EH (cell line): ENCODE measurements at places on chromosomes 7 and 10.

- no peak for DNase-seq
Observed at GRCh38 chr10:12448340-12448728, 99.0 kb downstream of the CAMK1D start.

GRCh38 chr7:132492823-132493445 is 83.3 kb downstream of the PLXNA4 start:
- DNase-seq, result no peak

DNA sequence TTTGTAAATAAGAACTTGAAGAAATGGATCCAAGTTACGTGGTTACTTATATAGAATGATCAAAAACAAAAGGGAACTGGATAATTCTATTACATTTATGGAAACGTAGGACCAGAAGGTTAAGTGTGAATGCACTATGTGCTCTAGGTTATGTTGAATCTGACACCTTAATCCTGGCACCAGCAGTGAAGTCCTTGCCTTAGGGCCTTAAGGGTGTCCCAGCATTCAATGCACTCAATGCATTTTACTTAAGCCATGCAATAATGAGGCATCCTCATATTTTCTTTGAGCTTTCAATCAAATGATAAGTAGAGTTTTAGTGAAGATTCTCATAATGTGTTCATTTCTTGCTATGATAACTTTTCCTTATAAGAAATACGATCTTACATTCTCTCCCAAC is 178.3 kb upstream of the AGR3 start:
- DNase-seq, result no peak

- peak; percentile 28 for DNase-seq
Observed at GRCh38 chr10:60044242-60044641, 137.9 kb upstream of the CCDC6 start.

GRCh38 chr10:50316695-50317648 is 65.7 kb upstream of the ASAH2 start:
- peak; percentile 28 for DNase-seq

DNA sequence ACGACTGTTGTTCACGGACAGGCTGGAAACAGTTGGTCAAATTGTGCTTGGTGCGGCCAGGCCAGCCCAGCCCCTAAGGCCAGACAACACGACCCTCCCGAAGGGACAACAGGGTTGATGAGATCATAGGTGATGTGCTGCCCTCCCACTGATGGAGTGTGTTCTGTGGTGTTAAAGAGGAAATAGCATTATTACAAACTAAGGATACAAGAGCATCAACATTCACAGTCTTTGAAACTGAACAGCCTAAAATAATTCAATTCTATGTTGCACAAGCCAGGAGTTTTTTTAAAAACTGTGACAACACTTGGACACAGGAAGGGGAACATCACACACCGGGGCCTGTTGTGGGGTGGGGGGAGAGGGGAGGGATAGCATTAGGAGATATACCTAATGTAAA is 87.6 kb downstream of the FAM53B start:
- no peak for DNase-seq

DNA sequence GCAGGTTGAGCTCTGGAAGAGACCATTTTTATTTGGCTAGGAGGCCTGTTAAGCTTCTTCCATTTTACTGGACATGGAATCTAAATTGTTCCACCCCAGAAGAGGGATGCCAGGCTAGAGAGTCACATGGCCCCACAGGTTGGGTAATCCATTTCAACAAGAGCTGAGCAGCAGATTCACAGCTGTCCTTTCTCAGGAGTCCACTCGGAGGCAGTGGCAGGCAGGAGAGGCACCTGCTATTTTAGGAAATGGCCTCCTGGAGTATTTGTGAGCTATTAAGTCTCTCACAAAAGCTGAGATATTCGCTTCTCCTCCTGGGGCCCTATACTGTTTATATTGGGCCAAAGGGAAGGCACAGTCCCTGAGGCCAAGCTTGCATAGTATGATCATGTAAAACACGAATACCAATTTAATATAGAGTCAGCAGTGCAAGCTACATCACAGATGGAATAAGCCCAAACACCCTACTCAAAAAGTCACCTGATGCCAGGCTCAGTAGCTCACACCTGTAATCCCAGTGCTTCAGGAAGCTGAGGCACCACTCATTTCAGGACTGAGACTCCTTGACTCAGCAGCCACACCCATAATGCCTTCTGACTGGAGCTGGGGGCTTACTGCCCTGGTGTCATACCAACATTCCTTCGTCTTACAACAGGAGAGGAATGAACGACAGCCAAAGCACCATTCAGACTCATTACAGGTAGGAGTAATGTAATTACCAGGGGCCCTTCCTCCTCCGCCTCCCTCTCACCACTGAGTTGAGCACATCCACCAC is 124.1 kb downstream of the LMBR1 start:
- DNase-seq, result no peak

- peak; percentile 89 for DNase-seq
Observed at GRCh38 chr7:127437837-127438236, 45.3 kb upstream of the ZNF800 start.

GRCh38 chr7:16027396-16027795 is 340.9 kb upstream of the MEOX2 start:
- no peak for DNase-seq

GRCh38 chr7:101882595-101883564 is 65.5 kb downstream of the CUX1 start:
- DNase-seq, result peak; percentile 100

DNA sequence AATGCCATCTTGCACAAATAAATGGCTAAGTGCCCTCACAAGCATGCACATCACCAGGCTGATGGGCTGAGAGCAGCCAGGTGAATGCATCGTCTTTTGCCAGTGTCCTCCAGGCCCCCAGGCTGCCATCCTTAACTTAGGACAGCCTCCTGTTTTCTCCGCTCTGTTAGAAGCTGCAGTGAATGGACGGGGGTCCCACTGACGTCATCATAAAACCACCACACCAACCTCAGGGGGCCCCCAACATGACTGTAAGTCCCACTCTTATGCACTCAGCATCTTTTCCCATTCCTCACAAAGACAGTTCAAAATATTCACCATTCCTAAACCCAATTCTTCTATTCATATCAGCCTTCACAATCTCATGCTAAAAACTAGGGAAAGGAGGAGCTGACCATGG is 34.4 kb downstream of the GLI3 start:
- no peak for DNase-seq

DNA sequence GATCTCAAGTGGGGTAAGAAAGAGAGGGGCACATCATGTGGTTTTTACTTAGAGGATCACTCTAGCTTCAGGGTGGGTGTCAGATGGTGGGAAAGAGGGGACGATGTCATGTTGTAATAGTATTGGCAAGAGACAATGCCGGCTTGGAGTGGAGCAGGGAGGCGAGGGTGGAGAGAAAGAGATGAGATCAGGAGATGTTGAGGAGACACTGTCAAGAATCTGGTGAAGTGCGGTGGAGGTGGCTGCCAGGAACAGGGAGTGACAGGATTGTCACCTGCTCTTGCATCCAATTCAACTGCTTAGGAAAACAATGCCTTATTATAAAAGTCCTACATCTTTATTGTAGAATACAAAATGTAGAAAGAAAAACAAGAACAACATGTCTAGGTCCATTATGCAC is 63.0 kb upstream of the MKI67 start:
- DNase-seq, result no peak

GRCh38 chr7:157355784-157356511 is 19.1 kb downstream of the DNAJB6 start:
- DNase-seq, result peak; percentile 32

DNA sequence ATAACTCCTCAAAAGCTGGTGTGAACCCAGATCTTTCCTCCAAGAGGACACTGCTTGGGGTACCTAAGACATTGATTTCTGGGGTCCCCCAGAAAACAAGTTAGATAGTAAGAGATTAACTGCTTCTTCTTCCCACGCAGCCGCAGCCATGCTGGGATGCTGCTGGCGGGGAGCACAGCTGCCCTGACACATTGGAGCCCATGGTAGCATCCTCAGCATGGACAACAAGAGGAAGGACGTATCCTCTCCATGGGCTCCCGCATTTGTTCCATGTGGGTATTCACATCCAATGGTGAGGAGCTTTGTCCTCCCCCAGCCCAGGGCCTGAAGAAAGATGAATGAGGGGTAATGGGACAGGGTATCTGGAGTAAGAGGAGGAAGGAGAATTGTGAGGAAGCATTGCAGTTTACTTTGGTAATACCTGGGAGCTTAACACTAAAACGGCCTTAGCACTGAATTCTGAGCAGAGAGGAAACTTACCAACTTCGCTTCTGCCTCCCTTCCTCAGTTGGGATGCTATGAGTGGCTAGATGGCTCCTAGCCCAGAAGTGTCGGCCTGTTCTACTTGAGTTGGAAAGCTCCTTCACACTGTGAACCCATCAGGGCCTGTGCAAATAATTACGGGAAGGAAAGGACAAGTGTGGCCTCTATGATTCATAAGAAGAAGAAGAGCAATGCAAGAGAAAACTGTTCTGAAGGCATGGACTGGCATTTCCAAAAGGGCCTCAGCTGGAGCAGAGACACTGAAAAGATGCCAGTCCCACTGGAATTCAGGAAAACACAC is 43.9 kb downstream of the C10orf120 start:
- no peak for DNase-seq

- no peak for DNase-seq
Observed at GRCh38 chr10:42930516-42931192, 146.2 kb upstream of the RET start.

DNA sequence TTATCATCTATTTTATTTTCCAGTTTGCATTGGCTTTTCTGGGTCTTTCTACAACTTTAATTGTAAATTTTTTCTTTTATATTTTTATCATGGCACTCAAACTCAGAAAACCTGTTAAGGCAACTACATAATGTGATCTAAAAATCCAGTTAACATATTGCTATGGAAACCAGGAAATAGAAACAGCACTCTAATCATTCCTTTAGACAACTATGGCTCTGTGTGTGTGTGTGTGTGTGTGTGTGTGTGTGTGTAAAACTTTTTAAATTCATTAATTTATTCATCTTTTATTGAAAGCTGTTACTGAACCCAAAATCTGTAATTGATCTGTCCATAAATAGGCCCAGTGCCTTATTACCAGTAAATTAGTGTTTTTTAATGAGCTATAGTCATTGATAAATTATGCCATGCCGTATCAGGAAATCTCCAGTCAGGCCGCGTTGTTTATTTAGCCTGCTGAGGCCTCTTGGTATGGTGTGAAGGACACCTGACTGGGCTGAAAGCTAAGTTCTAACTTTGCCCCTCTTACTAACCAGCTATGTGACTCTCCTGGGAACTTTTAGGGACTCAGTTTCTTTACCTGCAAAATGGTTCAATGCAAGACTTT is 1.5 kb upstream of the MET start:
- DNase-seq, result no peak

GRCh38 chr7:143507094-143507518 is 29.4 kb downstream of the TAS2R41 start:
- no peak for DNase-seq

DNA sequence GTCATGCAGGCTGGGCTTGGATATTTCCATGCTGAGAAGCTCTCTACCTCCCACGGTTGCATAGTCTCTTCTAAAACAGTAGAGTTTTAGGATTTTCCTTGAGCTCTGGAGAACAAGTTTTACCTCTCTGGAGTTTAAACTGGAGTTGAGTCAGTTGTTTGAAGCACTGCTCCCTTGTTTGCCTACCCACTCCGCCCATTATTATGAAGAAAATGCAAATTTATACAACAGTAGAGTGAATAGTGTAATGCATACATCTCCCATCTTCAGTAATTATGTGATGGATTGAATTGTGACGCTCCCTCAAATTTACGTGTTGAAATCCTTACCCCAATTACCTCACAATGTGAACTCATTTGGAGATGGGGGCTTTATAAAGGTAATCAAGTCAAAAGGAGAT is 17.2 kb downstream of the EMX2 start:
- DNase-seq, result no peak

DNA sequence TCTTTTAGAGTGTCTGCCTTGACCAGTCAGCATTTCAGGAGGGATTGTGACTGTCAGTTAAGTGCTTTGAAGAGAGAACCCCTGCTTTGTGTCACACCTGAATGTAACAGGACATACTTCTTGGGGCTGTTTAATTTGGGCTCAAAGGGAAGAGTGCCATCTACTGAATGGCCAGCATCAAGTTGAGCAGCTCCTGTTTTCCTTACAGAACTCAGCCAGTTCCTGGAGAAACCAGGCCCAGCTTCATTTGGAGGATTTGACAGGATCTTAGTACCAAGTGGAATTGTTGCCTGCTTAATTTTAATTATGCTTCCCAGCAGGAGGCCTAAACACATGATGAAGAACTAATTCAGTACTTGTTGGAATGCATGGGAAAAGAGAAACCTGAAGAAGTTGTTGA is 8.3 kb downstream of the ADD3 start:
- DNase-seq, result peak; percentile 50

GRCh38 chr10:61974601-61975390 is 73.3 kb downstream of the ARID5B start:
- DNase-seq, result peak; percentile 73

DNA sequence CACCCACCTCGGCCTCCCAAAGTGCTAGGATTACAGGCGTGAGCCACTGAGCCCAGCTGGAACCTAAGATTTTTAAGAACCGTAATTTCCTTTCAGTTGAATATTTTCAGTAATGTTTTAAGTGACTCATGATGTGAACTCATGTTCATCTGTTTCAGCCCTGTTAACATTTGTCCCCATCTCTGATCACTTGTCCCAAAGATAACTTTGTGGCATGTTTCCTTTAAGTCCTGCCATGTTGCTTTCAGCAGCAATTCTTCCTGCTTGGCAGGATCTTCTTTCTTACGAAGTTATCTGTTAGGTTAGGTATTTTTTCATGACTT is 19.3 kb downstream of the ZRANB1 start:
- peak; percentile 30 for DNase-seq

DNA sequence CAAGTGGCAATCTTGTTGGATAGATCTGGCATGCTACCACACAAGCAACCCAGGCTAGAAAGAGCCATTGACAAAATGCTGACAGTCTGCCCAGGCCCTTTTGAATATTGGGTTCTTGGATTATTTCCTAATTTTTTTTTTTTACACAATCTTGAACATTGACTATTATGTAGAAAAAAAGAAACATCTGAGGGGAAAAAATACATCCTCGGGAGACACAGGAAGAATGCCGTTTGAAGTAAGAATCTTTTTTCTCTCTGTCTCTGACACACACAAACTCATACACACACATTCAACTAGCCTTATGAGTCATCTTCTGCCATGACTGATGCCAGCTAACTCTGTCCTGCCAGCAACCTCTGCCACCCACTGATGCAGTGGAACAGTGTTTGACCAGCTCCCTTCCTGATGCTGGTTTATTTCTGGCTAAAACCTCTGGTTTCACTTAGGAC is 47.2 kb downstream of the SORBS1 start:
- peak; percentile 60 for DNase-seq

- peak; percentile 55 for DNase-seq
Observed at GRCh38 chr10:24209946-24210491, 1.1 kb downstream of the KIAA1217 start.

GRCh38 chr7:69115788-69116187 is 482.5 kb upstream of the AUTS2 start:
- peak; percentile 2 for DNase-seq

- no peak for DNase-seq
Observed at GRCh38 chr10:131068760-131069159, 242.8 kb downstream of the TCERG1L start.

GRCh38 chr7:516606-517456 is 2.8 kb downstream of the PDGFA start:
- DNase-seq, result peak; percentile 81

- DNase-seq, result peak; percentile 38
Observed at GRCh38 chr10:88792661-88793060, 9.9 kb upstream of the LIPM start.
